ENCODE measurements at places on chromosomes 16 and 17.

GRCh38 chr17:8314797-8315763 is 5.0 kb downstream of the ARHGEF15 start:
- DNase-seq = no peak

DNA sequence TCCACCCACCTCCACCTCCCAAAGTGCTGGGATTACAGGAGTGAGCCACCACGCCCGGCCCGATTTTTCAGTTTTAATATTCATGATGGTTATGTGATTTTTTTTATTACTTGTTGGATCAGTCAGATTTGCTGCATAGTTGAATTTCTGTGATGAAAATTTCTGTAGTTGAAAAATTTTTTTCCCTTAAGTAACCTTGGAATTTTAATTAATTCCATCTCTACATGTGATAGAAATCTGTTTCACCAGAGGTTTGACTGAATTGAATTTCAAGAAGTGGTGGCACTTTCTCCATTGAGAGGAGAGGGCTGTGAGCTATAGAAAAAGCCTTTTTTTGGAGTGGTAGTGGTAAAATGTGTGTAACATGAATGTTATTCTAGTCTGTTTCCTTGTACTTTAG is 24.7 kb downstream of the WIPF2 start:
- DNase-seq = no peak

DNA sequence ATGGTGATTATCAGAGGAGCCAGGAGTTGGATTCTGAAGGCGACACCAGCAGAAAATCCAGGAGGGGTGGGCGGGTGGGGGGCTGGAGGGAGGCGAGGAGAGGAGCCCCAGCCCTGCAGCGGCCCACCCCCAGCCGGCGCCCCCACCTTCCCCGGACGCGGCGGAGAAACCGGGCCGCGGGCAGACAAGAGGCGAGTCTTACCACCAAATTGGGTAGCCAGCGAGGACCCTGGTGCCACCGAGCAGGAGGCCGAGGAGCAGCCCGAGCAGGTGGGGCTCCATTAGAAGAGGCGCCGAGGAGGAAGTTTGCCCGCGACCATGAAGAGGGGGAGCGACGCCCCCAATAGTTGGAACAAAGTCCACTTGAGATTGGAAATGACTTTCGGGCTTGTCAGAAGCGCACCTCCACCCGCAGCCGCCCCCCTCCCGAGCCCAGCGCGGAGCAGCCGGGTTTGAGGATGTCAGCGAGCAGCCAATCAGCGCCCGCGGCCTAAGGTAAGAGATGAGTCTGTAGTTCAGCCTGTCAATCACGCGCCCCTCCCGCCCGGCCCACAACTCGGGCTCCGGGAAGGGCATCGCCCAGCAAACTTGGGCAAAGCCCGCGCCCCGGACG is at the start of gene WNT3:
TSS of gene WNT3 (minus strand) at position 377 of the 613 bp plus-strand sequence. CDS start at position 282, 95 bp downstream.
- DNase-seq = no peak

GRCh38 chr16:17340804-17341203 is 130.0 kb downstream of the XYLT1 start:
- DNase-seq = no peak

GRCh38 chr16:86334079-86334635 is 176.2 kb upstream of the FOXF1 start:
- no peak for DNase-seq

GRCh38 chr16:27471661-27472060 is 69.7 kb downstream of the IL21R start:
- no peak for DNase-seq

DNA sequence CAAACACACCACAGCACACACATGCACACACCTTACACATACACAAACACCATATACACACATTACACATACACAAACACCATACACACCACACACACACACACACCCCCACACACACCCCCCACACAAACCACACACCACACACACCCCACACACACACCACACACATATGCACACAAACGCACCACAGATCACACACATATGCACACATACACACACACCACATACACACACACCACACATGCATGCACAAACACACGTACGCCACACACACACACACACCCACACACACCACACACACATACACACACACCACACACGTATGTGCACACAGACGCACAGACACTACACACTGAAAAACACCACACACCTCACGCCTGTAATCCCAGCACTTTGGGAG is 166.0 kb downstream of the AHSP start:
- no peak for DNase-seq

- DNase-seq = no peak
These were observed 286.6 kb upstream of the CCL2 start for GRCh38 chr17:33968350-33969044.

- DNase-seq = no peak
These were observed 111.0 kb downstream of the N4BP1 start for GRCh38 chr16:48498769-48499631.

DNA sequence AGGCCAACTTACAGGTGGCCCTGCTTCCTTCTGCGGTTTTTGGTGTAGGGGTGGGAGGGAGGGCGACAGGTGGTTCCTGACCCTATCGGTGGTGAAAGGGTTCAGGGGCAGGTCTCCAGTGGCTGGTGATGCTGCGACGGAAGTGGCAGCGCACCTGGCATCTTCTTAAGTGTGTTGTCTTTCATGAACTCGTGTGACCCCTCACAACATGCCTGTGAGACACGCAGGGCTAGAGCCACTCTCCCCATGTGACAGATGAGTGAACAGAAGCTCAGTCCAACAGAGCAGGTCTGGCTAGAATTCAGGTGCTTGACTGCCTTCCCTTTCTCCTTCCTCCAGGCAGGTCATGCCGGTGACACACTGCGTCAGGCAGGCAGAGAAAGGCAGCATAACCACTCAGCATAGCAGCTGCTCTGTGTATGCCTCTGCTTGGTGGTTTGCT is 8.0 kb downstream of the TNFAIP1 start:
- no peak for DNase-seq

DNA sequence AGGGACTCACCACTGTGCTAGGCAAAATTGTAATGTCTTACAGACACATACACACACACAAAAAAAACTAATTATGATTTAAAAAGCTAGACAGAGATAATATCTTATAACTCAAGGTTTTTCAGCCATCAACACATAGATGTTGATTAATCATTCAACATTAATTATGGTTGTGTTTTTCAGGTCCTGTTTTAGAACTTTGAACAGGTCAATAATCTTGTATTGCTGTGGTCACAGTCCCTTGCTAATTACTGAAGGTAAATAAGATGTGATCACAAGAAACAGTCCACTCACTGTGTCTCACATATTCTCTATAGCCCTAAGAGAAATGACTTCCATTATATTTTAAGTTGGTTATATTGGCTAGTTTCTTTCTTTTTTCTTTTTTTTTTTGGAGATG is 32.4 kb upstream of the TENT4B start:
- DNase-seq = no peak

DNA sequence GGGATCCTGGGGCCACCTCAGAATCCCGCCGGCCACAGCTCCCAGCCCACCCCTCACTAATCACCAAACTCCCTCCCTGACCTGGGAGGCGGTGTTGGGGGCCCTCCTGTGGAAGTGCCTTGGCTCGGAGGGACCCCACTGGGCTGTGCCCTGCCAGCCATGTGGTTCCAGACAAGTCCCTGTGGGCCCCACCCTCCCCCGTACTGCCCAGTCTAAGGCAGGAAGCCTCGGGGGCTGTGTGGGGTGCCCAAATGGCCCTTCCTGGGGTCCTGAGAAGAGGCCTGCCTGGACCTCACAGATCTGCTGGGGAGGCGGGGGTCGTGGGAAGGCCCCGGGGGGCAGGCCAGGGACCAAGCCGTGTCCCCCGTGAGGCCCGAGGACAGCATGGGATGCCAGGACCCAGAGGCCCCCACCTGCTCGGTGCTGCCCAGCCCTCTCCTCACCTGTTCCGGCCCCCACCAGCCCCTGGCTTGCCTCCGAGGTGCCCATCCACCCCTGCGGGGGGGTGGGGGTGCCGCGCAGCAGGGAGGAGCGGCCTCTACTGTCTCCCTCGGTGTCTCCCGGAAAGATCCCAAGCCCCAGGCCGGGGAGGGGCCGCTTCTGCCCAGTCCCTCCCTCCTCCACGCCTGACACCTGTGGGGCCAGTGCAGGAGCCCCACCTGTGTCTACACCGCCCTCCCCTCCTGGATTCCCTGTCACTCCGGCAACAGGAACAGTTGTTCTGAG is 9.3 kb upstream of the KREMEN2 start:
- DNase-seq = no peak

DNA sequence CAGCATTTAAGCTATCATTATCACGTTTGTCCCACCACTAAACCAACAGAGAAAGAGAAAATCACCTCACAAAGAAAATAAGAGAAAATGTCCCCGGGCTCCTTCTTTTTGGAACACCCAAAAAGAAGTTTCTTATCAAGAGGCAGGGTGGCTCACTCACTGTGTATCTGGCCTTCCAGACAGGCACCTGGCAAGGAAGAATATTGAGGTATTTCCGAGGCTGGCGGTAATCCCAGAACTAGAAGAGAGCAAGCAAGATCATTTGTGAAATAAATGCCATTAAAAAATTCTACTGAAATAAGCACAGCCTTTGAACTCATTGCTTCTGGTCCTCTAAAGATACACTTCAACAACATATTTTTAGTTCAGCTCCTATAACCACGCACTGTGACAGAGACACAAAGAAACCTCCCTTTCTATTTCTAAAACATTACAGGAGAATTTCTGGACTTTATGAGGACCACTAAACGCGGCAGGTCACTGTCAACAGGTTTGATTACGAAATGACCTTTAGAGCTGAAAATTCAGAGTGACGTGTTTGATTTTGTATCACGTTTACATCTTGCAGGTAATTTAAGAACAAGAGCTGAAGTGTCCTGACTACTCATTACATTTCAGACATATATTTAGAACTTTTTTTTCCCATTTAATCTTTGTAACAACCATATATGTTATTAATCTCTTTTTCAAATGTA is 61.0 kb downstream of the WDR59 start:
- no peak for DNase-seq

GRCh38 chr16:7997966-7998365 is 592.3 kb downstream of the TMEM114 start:
- DNase-seq = no peak

- no peak for DNase-seq
These were observed 83.4 kb downstream of the GAS7 start for GRCh38 chr17:10114931-10115535.

- DNase-seq = no peak
These were observed 28.4 kb downstream of the PRMT7 start for GRCh38 chr16:68339214-68339613.

DNA sequence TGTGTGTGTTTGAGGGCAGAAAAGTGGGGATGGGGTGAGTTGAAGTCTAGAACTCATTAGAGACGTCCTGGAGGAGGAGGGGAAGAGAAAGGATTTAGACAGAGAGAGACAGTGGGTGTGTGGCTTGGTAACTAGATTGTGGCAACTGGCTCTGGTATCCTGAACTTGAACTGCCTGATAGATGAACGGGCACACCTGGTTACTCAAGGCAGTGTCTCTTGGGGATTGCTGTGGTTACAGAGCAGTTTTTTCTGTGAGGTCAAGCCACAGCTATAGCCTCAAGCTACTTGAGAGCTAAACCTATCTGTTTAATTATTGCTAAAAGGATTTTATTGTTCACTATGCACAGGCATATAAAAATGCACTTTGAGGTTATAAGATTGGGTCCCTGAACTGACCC is 29.8 kb upstream of the MYH2 start:
- no peak for DNase-seq

DNA sequence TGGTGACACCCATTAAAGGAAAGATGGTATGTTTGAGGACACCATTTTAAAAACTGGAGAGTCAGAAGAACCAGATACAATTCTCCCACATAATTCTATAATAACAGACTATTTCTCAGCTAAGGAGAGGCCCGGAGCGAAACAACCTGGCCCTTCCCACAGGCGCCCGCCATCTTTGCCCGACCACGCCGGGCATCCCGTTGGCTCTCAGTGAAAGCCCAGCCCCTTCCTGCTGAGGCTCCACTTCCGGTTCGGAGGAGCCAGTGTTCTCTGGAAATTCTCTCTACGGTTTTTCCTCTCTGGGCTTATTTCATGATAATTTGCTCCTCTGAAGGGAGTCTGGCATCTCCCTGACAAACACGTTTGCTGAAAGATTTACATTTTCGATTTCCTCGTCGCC is 175.7 kb downstream of the AXIN2 start:
- no peak for DNase-seq

All from stimulated activated CD4-positive, alpha-beta T cell treated with anti-CD3 and anti-CD28 coated beads, Interleukin-1b, Interleukin-23, amount 100 ng/mL, for 1 hour (primary cell).